Karpas-422 (cell line): ENCODE measurements at places on chromosomes 13 and 19. TPM values are rescaled to one million over a fixed set of nuclear protein-coding genes. Genes with fewer than 3 reads are reported as not detected.

GRCh38 chr19:57712222-57712621, 3.2 kb upstream of the ZNF154 start:
- no peak for DNase-seq
- peaks cover 16% of the 10 kb centered on the region for H3K36me3 ChIP-seq
- no peaks in the 10 kb centered on the region for H3K4me1 ChIP-seq
- no peak overlapping the region for H3K4me3 ChIP-seq
- H3K27me3 ChIP-seq = no peaks in the 10 kb centered on the region

DNA sequence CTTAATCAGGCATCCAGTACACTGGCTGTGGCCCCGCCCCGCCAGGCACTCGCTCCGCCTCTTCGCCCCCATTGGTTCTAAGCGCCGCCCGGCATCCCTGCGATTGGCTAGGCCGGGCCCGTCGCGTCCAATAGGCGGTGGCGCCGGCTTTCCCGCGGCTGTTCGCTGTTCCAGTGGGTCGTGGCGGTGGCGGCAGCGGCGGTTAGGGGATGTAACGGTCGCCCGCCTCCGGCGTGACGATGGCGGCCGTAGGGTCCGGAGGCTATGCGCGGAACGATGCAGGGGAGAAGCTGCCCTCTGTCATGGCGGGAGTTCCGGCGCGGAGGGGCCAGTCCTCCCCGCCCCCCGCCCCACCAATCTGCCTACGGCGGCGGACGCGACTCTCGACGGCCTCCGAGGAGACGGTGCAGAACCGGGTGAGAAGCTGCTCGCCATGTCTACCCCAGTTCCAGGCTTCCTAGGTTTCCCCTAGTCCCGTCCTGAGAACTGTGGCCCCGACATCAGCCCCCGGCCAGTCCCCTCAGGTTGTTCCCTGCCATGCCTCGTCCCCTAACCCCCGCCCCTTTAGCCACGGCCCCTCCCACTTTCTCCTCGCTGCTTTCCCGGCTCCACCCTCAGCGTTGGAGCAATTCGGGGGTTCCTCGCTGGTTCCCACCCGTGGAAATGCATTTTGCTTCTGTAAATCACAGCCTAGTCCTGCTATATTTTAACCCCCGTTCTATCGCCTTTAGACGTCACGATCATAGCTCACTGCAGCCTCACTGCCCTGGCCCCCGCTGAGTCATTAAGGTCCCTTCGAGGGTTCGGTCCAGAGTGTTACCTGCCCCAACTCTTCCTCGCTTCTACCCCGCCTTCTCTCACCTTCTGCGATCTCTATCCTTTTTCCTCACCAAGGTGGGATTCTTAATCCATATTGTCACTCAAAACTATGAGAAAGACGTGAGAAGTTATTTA, at the start of gene WDR62:
WDR62 (plus strand) TSS at position 165 of the 954 bp plus-strand sequence; CDS start at position 240, 75 bp downstream.
- peak within 1 kb of the TSS; percentile 90 for H3K27ac ChIP-seq
- peak; percentile 97 for DNase-seq
- H3K36me3 ChIP-seq = peaks cover 9% of the 10 kb centered on the region; the same call in 1 of the 2 replicates
- peak within 1 kb of the TSS; percentile 94 for H3K4me3 ChIP-seq
- peaks cover 66% of the 10 kb centered on the region for H3K4me1 ChIP-seq

GRCh38 chr13:95128045-95128643, 173.1 kb downstream of the ABCC4 start:
- no peaks in the 10 kb centered on the region for H3K4me1 ChIP-seq
- DNase-seq = no peak
- no peaks in the 10 kb centered on the region for H3K27me3 ChIP-seq
- H3K27ac ChIP-seq = no peak overlapping the region
- H3K4me3 ChIP-seq = no peak overlapping the region

GRCh38 chr13:44870456-44870929, 118.8 kb downstream of the NUFIP1 start:
- H3K4me3 ChIP-seq = no peak overlapping the region
- no peaks in the 10 kb centered on the region for H3K27me3 ChIP-seq
- no peak overlapping the region for H3K27ac ChIP-seq
- no peak for DNase-seq
- H3K36me3 ChIP-seq = no peaks in the 10 kb centered on the region

DNA sequence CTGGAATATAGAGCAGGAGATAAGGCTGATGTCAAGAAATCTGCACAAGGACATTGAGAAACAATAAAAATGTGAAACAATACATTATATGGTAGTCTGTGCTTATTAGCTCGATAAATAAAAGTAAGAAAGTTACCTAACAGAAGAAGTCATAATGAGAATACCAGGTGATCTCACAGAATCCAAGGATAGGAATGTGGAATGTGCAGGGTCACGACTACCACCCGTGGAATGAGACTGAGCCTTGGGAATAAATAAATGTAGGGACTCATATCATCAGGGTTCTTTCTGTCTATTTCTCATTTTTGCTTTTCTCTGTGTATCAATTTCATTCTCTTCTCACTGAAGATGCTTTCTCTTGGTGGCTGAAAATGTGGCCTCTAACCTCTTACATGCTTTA, 26.0 kb upstream of the KBTBD7 start:
- DNase-seq = no peak
- no peak overlapping the region for H3K27ac ChIP-seq
- no peaks in the 10 kb centered on the region for H3K27me3 ChIP-seq
- H3K4me3 ChIP-seq = no peak overlapping the region
- no peaks in the 10 kb centered on the region; the same call in 1 of the 2 replicates for H3K36me3 ChIP-seq
- peaks cover 11% of the 10 kb centered on the region for H3K4me1 ChIP-seq

- H3K4me3 ChIP-seq = no peak overlapping the region
- peaks cover 7% of the 10 kb centered on the region; the same call in 1 of the 2 replicates for H3K36me3 ChIP-seq
- H3K27ac ChIP-seq = no peak overlapping the region
Measured at GRCh38 chr13:95199896-95200295, 101.4 kb downstream of the ABCC4 start.

DNA sequence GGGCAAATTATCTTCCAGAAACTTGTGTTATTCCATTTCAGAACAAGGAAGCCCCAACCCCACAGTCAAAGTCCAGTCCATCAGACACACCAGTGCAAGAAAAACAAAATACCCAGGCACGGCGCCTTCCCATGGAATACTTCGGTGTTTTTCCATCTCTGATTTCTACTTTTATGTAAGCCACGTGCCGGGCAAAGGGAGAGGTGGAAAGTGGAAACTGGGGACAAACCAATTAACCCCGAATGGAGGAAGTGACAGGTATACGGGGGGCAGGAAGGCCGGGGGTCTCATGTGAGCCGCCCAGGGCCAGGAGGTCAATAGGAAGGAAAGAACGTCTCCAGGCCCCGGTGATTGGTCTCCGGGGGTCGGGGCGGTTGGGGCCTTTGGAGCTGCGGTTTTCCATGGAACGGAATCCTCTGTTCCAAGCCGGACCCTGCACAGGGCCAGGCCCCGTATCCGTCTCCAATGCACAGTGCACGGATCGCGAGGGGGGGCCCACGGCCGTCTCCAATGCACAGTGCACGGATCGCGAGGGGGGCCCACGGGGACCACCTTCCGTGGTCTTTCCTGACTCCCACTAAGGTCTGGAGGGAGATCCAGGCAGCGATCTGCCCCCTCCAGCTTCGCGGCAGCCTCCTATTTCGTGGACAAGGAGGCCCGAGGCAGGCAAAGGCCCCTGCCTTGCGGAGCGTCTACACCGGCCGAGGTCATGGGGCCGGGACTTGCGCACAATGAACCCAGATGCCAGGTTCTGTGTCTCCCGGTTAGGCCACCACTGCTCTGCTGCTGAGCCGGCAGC, 79.7 kb downstream of the GADD45B start:
- no peaks in the 10 kb centered on the region for H3K27me3 ChIP-seq
- no peak for DNase-seq
- H3K4me3 ChIP-seq = no peak overlapping the region
- H3K36me3 ChIP-seq = no peaks in the 10 kb centered on the region
- no peak overlapping the region for H3K27ac ChIP-seq

DNA sequence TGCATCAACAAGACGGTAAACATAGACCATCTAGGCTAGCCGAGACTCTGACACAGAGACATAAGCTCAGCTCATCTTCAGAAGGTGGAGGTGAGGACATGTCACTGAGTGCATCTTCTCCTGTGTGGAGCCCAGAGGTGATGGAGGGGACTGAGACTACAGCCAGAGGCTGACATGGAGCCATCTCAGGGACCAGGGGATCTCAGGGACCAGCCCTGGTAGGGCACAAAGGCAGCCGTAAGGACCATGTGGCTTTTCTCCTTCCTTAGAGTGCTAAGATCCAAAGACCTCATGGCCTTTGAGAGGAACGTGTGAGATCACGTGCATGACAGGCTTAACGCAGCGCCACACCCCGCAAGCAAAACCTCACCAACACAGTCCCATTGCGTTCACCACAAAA, 126.9 kb downstream of the RAB20 start:
- H3K4me1 ChIP-seq = no peaks in the 10 kb centered on the region
- no peaks in the 10 kb centered on the region for H3K36me3 ChIP-seq
- no peak overlapping the region for H3K4me3 ChIP-seq
- no peak overlapping the region for H3K27ac ChIP-seq
- no peak for DNase-seq

DNA sequence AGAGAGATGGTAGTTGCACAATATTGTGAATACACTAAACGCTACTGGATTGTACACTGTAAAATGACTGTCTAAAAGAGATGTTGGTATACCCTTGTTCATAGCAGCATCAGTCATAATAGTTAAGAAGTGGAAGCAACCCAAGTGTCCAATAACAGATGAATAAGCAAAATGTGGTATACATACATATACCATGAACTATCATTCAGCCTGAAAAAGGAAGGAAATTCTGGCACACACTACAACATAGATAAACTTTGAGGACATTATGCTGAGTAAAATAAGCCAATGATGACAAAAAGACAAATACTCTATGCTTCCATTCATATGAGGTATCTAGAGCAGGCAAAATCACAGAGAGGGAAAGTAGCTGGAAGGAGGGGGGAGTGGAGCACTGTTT, 16.0 kb downstream of the DZIP1 start:
- H3K4me3 ChIP-seq = no peak overlapping the region
- no peaks in the 10 kb centered on the region for H3K36me3 ChIP-seq
- no peaks in the 10 kb centered on the region for H3K4me1 ChIP-seq
- no peak for DNase-seq

- H3K4me1 ChIP-seq = no peaks in the 10 kb centered on the region
- H3K36me3 ChIP-seq = peaks cover 10% of the 10 kb centered on the region
- no peaks in the 10 kb centered on the region for H3K27me3 ChIP-seq
- no peak for DNase-seq
- no peak overlapping the region for H3K27ac ChIP-seq
- H3K4me3 ChIP-seq = no peak overlapping the region
Measured at GRCh38 chr13:49986471-49986870, 10.4 kb upstream of the TRIM13 start.

Gene PABPC3
- total RNA-seq = 0.14 and 0.37 TPM in 2 replicates

Gene WDFY2
- total RNA-seq = 3.6 and 4.1 TPM in 2 replicates

Gene PLA2G4C
- 2.6 and 5.9 TPM in 2 replicates for total RNA-seq

Gene SPC24
- total RNA-seq = 25.3 and 28.6 TPM in 2 replicates

Gene OVOL3
- total RNA-seq = 1.6 and 3.1 TPM in 2 replicates

Gene PNMA8B
- not detected in 2 replicates for total RNA-seq

Gene ATP8A2
- not detected in 2 replicates for total RNA-seq

Gene KLF5
- total RNA-seq = 1.9 and 2.3 TPM in 2 replicates

Gene OR10H3
- not detected in 2 replicates for total RNA-seq
